Sigmoid colon (tissue), 7 donors: ENCODE measurements at places on chromosomes 11 and 22. TPM values are rescaled to one million over a fixed set of nuclear protein-coding genes. Genes with fewer than 3 reads are reported as not detected.

DNA sequence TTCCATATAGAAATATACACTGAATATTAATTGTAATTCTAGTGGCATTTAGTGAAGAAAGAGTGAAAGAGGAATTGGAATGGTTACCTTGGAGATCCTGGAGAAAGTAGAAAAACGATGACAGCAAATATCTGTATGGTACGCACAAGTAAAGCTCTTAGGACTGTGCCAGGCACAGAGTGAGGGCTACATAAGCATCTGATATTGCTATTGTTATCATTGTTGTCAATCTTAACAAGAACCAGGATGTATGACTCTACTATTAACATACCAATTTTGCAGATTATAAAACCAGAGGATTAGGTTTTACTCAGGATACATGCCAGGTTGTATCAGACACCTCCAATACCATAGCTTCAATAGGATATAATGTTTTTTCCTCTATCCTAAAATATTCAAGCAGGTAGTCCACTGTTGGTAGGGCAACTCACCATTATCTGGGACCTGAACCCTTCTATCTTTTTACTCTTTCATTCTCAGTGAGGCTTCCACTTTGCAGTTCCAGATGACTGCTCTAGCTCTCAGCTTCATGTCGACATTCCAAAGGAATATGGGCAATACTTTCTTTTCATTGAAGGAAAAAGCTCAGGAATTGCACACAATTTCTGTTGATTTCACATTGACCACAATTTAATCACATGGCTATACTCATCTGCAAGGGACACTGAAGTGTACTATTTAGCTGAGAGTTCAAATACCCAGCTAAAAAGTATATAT lies 73.2 kb downstream of the RAB38 start:
- no peak overlapping the region for H3K27ac ChIP-seq
- H3K4me3 ChIP-seq, result no peak overlapping the region
- no peaks in the 10 kb centered on the region for H3K27me3 ChIP-seq
- H3K4me1 ChIP-seq, result no peaks in the 10 kb centered on the region

GRCh38 chr11:132846075-132846474 lies 686.2 kb downstream of the OPCML start:
- no peak overlapping the region for H3K4me3 ChIP-seq
- DNase-seq, result no peak
- H3K27me3 ChIP-seq, result no peaks in the 10 kb centered on the region

GRCh38 chr22:38481871-38482332 lies 14.0 kb downstream of the KDELR3 start:
- H3K27me3 ChIP-seq, result no peaks in the 10 kb centered on the region
- H3K27ac ChIP-seq, result no peak overlapping the region
- no peak overlapping the region for H3K4me3 ChIP-seq
- no peaks in the 10 kb centered on the region for H3K4me1 ChIP-seq
- no peak for DNase-seq
- H3K36me3 ChIP-seq, result peaks cover 9% of the 10 kb centered on the region

- peak overlapping the region; percentile 99 for H3K27ac ChIP-seq
- peak overlapping the region; percentile 30 for H3K4me3 ChIP-seq
- no peak for DNase-seq
- no peaks in the 10 kb centered on the region for H3K27me3 ChIP-seq
- H3K36me3 ChIP-seq, result peaks cover 20% of the 10 kb centered on the region
Measured at GRCh38 chr11:114160894-114161293, 101.4 kb downstream of the ZBTB16 start.

- H3K27me3 ChIP-seq, result no peaks in the 10 kb centered on the region
- no peaks in the 10 kb centered on the region for H3K36me3 ChIP-seq
- H3K4me1 ChIP-seq, result no peaks in the 10 kb centered on the region
- H3K4me3 ChIP-seq, result no peak overlapping the region
- DNase-seq, result peak; percentile 67
Measured at GRCh38 chr22:19201869-19202798, 23.6 kb upstream of the SLC25A1 start.

- H3K36me3 ChIP-seq, result no peaks in the 10 kb centered on the region
- no peaks in the 10 kb centered on the region for H3K4me1 ChIP-seq
- H3K27me3 ChIP-seq, result no peaks in the 10 kb centered on the region
Measured at GRCh38 chr11:70703141-70704064, 305.1 kb downstream of the CTTN start.

GRCh38 chr11:78179459-78180071 lies 8.9 kb downstream of the KCTD21 start:
- DNase-seq, result no peak
- H3K4me3 ChIP-seq, result no peak overlapping the region
- H3K36me3 ChIP-seq, result no peaks in the 10 kb centered on the region

DNA sequence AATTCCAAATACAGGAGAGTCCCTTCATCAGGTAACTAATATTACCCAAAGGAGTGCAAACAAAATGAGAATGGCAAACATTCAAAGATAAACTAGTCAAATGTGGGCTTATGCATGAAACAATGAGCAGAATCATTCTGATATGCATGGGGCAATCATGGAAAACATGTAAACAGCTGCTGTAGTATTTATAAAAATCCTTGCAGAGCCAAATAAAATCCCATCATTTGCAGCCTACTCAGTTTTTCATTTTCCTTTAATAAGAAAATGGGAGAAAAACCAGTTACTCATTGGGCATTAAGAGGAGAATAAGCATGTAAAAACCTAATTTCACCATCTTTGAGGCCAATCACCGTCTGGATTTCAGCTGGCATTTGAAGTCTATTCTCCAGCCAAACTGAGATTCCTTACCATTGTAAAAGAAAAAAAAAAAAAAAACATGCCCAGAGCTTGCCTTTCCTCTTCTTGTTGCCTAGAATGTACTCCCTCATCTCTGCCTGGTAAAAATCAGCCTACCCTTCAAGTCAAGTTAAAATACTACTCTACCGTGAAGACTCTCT lies 249.1 kb downstream of the TTC28 start:
- no peaks in the 10 kb centered on the region for H3K27me3 ChIP-seq
- H3K4me3 ChIP-seq, result no peak overlapping the region
- peaks cover 14% of the 10 kb centered on the region for H3K4me1 ChIP-seq
- no peak overlapping the region for H3K27ac ChIP-seq

- no peaks in the 10 kb centered on the region for H3K27me3 ChIP-seq
- no peak overlapping the region for H3K27ac ChIP-seq
- H3K36me3 ChIP-seq, result no peaks in the 10 kb centered on the region
- H3K4me1 ChIP-seq, result no peaks in the 10 kb centered on the region
- H3K4me3 ChIP-seq, result no peak overlapping the region
Measured at GRCh38 chr22:35023692-35024363, 42.1 kb upstream of the ISX start.

DNA sequence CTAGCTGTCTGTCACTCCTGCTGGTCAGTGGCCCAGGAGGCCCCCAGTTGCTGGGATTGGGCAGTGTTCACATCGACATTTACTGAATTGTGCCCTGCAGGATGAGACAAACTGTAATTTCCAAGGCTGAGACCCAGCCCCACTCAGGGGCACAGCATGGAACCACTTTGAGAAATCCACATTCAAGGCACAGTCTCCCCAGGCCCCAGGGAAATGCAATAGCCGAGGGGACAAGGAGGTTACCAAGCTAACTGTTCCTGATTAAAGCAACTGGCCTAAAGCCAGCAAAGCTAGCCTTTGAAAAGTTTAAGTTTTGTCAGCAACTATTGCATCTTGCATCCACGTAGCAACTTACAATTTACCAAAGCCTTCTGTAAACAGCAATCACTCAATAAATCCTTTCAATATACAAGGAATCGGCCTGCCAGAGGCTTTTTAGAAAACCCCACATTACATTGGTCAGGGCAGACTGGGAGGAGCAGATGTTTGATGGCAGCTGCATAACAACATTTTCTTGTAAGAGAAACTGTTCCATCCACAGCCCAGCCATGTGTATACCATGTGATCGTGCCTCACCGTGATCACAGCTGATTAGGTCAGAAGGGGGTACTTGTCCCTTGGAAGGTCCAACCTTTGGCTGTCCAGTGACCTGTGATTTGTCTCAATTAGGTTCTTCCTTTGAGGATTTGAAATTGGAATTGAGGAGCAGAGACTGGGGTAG lies 103.9 kb downstream of the TENM4 start:
- peaks cover 3% of the 10 kb centered on the region for H3K27me3 ChIP-seq
- H3K27ac ChIP-seq, result no peak overlapping the region
- no peak overlapping the region for H3K4me3 ChIP-seq
- no peak for DNase-seq
- H3K4me1 ChIP-seq, result no peaks in the 10 kb centered on the region

DNA sequence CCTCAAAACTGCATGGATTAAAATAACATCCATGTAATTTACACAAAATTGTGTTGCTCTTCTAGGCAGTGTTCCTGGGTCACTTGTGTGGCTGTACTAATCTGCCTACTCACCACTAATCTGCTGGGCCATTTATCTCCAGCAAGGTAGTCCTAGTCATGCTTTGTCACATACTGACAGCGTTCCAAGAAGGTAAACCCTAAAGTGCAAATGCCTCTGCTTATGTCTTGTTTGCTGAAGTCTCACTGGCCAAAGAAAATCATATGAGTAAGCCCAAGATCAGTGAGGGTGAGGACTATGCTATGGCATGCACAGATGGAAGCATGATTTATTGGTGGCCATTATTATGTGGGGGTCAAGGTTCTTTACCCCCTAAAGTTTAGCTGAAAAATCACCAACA lies 630.2 kb upstream of the LUZP2 start:
- H3K4me1 ChIP-seq, result no peaks in the 10 kb centered on the region
- no peaks in the 10 kb centered on the region for H3K36me3 ChIP-seq
- H3K27ac ChIP-seq, result no peak overlapping the region
- no peak for DNase-seq
- H3K4me3 ChIP-seq, result no peak overlapping the region

GRCh38 chr22:32796865-32797573 lies 4.5 kb upstream of the TIMP3 start:
- peak overlapping the region; percentile 22 for H3K27ac ChIP-seq
- peak; percentile 88 for DNase-seq
- no peaks in the 10 kb centered on the region for H3K27me3 ChIP-seq

GRCh38 chr11:132278801-132279574 lies 908.6 kb downstream of the NTM start:
- no peaks in the 10 kb centered on the region for H3K27me3 ChIP-seq
- no peak for DNase-seq
- no peaks in the 10 kb centered on the region for H3K36me3 ChIP-seq

- DNase-seq, result no peak
- no peak overlapping the region for H3K4me3 ChIP-seq
- H3K36me3 ChIP-seq, result no peaks in the 10 kb centered on the region
- no peak overlapping the region for H3K27ac ChIP-seq
- no peaks in the 10 kb centered on the region for H3K27me3 ChIP-seq
Measured at GRCh38 chr11:124788521-124788920, 11.7 kb downstream of the MSANTD2 start.

DNA sequence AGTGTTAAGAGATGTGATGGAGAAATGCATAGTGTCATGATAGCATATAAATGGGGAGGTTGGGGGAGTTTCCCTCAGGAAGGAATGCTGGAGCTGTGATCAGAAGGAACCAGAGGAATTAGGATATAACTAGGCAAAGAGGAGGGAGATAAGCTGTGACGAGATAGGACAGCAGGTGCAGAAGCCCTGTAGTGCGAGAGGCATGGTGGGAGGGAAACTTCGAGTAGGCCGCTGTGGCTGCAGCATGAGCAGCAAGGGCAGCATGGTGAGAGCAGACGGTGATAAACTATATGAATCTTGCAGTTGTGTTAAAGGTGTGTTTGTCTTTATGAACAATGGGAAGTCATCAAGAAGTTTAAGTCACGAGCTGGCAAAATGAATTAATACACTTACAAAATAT lies 109.9 kb downstream of the EMSY start:
- H3K27ac ChIP-seq, result no peak overlapping the region
- H3K27me3 ChIP-seq, result no peaks in the 10 kb centered on the region
- no peaks in the 10 kb centered on the region for H3K36me3 ChIP-seq
- H3K4me3 ChIP-seq, result no peak overlapping the region
- no peak for DNase-seq

DNA sequence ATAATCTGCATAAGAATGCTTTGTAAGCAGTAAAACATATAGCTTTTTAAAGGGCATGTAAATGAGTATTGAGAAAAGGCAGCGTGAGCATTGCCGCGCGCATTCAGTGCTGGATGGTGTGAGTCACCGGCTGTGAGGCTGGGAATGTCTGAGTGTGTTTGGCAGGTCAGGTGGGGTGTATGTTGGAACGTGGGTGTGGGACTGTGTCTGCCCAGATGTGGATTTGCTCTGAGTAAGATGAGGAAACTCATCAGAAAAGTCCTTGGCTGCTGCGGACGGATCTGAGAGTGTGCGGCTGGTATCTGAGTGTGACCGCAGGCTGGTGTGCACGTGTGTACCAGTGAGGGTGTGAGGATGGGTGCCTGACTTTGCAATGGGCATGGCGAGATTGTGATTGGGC lies 66.2 kb upstream of the NECTIN1 start:
- H3K36me3 ChIP-seq, result no peaks in the 10 kb centered on the region
- no peaks in the 10 kb centered on the region for H3K4me1 ChIP-seq
- no peak overlapping the region for H3K27ac ChIP-seq
- H3K27me3 ChIP-seq, result no peaks in the 10 kb centered on the region
- no peak for DNase-seq
- no peak overlapping the region for H3K4me3 ChIP-seq

DNA sequence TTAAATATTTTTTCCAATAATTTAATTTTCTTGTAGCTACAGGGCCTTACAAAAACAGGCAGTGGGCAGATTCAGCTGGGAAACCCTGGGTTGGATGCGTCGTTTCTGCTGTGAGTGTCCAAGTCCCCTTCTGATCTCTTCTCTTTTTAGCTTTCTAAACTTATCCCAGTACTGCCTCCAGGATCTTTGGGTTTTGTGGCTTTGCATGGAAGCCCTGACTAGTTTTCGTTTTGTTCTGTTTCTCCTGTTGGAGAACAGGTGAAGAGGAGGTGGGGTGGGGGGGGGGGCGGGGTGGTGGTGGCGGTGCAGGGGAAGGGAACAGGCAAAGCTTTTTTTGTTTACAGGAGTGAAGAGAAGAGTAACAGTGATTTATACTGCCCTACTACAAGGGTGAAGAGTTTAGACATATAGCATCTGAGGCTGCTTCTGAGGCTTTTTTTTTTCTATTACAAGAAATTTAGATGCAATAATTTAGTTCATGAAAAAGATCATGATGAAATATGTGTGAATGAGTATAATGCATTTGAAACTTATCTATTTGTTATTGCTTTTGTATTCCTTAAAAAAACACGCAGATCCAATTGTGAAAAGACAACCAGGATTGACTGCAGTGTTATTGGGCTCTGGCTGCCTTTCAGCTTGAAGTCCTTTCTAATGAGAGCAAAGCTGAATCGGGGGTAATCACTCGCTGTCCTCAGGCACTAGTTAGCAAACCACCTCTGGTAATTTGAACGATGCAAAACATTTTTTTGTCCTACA lies 142.9 kb downstream of the NCAM1 start:
- DNase-seq, result no peak
- H3K27me3 ChIP-seq, result no peaks in the 10 kb centered on the region
- H3K4me1 ChIP-seq, result no peaks in the 10 kb centered on the region
- H3K4me3 ChIP-seq, result no peak overlapping the region
- H3K27ac ChIP-seq, result no peak overlapping the region

GRCh38 chr22:42269432-42270175 lies 849 bp downstream of the TCF20 start:
- peaks cover 23% of the 10 kb centered on the region for H3K4me1 ChIP-seq
- no peaks in the 10 kb centered on the region for H3K36me3 ChIP-seq
- peak overlapping the region; percentile 98 for H3K4me3 ChIP-seq
- peak; percentile 73 for DNase-seq
- H3K27me3 ChIP-seq, result no peaks in the 10 kb centered on the region

A4GALT gene
- total RNA-seq, result 51.0 TPM

TENM4 gene
- total RNA-seq, result 1.4 TPM

SAA2 gene
- 10.3 TPM for total RNA-seq

ENDOD1 gene
- 18.1 TPM for total RNA-seq

MFNG gene
- 8.0 TPM for total RNA-seq

NPTXR gene
- total RNA-seq, result 14.4 TPM

OR5P2 gene
- not detected for total RNA-seq

RASGRP2 gene
- 77.0 TPM for total RNA-seq

FXYD6 gene
- total RNA-seq, result 256 TPM

CHADL gene
- 3.3 TPM for total RNA-seq

METTL15 gene
- total RNA-seq, result 14.5 TPM
